ENCODE measurements at places on chromosomes 12 and 14. TPM values are rescaled to one million over a fixed set of nuclear protein-coding genes. Genes with fewer than 3 reads are reported as not detected.

Gene RNASE11
- total RNA-seq = not detected

DNA sequence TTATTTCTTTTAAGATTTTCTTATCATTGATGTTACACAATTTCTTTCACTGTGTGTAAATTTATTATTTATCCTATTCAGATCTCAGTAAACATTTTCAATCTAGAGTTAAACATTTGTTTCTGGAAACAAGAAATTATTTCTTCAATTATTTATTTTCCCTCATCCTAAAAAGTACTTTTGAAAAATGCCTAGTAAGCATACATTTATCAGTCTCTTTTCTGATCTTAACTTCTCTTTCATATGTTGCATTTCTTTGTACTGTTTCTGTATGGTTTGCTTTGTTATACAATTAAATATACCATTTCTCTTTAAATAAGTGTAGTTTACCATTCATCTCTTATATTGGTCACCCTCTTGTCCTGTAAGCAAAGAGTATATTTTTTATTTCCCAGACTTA, 263.2 kb downstream of the C12orf50 start:
- H3K4me1 ChIP-seq = peaks cover 12% of the 10 kb centered on the region
- H3K27me3 ChIP-seq = no peaks in the 10 kb centered on the region
- H3K27ac ChIP-seq = no peak overlapping the region
- no peak overlapping the region for H3K4me3 ChIP-seq
- DNase-seq = no peak

DNA sequence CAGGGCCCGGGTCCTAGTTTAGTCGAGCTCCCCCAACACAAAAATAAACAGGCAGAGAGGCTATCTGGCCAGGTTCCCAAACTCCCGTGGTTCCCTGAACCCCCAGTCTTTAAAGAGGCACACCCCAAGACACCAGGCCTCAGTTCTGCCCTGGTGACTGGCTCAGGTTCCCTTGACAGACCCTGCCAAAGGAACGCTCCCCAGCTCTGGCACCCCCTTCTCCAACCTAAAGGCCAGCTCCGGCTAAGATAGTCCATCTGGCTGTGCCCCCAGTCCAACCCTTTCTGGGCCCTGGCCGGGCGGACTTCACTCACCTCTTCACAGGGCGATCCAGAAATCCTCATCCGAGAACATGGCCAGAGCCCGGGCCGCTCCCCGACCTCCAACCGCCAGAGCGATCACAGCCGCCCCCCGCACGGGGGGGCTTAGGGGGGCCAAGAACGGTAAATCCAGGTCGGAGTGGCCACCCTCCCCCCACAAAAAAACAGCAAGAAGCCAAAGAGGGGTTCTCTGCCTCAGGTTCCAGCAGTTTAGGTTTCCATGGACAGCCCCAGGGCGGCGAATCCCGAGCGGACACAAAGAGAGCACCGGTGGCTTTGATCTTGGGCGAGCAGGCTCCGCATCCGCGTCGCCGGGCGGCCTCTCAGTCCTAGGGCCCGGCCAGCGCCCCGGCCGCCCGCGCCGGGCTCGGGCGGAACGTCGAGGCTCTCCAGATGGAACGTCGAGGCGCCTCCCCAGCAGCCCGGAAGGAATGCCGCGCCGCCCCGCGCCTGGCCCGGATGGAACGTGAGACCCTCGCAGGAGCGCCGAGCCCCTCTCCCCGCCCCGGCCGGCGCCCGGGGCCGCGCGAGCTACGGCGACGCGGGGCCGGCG, 1.1 kb downstream of the KMT2D start:
- H3K4me1 ChIP-seq = peaks cover 45% of the 10 kb centered on the region
- H3K27ac ChIP-seq = peak overlapping the region; percentile 97
- H3K27me3 ChIP-seq = no peaks in the 10 kb centered on the region
- peak overlapping the region; percentile 96 for H3K4me3 ChIP-seq
- DNase-seq = peak; percentile 32

DNA sequence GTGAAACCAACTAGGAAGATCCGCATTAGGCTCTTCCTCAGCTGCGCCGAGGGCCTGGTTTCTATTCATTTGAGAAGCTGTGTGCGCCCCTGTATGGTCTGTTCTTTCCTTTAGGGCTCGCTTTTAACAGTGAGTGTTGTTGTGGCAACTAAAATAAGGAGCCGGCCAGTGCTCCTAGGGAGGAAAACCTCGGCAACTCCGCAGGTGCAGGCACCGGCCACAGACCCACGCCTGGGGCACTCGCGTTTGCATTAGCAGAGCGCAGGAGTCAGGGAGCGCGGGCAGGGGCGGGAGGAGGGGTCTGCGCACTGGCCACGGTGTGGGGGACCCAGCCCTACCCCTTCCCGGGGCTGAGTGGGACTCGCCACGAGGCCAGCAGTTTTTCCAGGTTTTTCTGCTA, 50.5 kb downstream of the STX2 start:
- H3K36me3 ChIP-seq = peaks cover 22% of the 10 kb centered on the region
- no peaks in the 10 kb centered on the region for H3K4me1 ChIP-seq
- peaks cover 3% of the 10 kb centered on the region for H3K27me3 ChIP-seq
- no peak for DNase-seq
- no peak overlapping the region for H3K27ac ChIP-seq
- H3K4me3 ChIP-seq = no peak overlapping the region

Measured in progenitor cell of endocrine pancreas (in vitro differentiated cells).